Activated naive CD4-positive, alpha-beta T cell treated with anti-CD3 and anti-CD28 coated beads, Interleukin-2, amount 50 U/mL, for 72 hours (primary cell): ENCODE measurements at places on chromosomes 6 and 20.

- no peak for DNase-seq
Observed at GRCh38 chr6:154960854-154961530, 34.1 kb upstream of the TIAM2 start.

- no peak for DNase-seq
Observed at GRCh38 chr20:58763076-58763475, 70.5 kb downstream of the NPEPL1 start.

GRCh38 chr20:8901237-8902025 lies 167.5 kb upstream of the PLCB4 start:
- no peak for DNase-seq

GRCh38 chr20:50385733-50386640 lies 124.2 kb upstream of the PTPN1 start:
- DNase-seq = peak; percentile 42

- no peak for DNase-seq
Observed at GRCh38 chr6:6752129-6752528, 163.6 kb downstream of the LY86 start.

DNA sequence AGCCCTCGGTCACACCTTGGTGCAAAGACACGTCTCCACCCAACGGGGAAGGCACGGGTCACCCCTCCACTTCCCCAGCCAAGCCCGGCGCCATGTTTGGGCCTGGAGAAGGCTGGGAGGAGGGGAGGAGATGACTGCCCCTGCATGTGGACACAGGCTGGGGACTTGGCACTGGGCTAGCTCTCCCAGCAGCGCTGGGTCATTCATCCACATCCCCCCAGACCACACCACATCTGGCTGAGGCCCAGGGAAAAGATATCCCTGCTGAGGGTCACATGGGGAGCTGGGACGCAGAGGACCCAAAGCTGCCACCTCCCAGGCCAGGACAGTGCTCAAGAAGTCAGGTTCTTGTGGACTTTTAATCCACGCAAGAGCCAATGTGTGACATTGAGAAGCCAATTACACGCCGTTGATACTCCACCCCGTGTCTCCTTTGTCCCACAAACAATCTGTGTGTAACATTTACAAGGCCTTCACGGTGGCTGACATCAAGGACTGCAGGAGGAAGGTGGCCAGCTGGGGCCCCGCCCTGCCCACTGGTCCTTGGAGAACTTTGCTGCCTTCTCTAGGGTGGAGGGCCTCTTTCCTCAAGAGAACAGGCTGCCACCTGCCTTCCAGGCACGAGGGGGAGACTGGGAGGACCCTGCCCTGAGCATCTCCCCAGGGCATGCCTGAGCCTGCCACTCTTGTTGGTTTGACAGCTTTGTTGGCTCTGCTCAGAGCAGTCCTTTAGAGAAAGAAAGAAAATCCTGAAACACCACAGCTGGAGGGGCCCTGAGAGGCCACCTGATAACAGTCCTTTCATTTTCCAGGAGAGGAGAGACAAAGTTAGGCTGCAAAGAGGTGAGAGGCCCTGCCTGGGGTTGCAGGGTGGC lies 5.3 kb upstream of the IP6K3 start:
- no peak for DNase-seq

DNA sequence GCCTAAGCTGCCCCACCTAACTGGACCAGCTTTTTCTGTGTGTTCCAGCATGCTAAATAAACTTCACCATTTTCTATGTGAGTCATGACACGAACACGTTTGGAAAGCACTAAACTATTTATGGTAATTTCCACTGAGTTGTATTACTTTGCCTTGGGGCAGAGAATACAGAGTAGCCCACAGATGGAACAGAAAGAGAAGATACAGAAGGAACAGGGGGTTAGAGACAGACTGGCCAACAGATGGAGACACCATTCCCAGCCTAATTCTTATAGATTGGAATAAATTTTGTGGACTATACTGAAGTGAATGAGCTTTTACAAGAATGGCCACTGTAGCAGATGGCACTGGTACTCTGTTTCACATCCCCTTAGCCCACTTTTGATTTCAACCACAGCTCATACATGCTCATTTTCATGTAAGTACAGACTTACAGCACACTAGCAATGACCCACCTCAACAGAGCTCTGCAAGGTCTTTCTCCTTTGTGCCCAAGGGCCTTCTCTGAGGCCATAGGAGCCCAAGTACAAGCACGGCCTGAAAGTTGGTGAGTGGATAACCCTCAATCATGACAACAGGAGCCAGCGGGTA lies 13.1 kb upstream of the NT5DC1 start:
- DNase-seq = no peak

DNA sequence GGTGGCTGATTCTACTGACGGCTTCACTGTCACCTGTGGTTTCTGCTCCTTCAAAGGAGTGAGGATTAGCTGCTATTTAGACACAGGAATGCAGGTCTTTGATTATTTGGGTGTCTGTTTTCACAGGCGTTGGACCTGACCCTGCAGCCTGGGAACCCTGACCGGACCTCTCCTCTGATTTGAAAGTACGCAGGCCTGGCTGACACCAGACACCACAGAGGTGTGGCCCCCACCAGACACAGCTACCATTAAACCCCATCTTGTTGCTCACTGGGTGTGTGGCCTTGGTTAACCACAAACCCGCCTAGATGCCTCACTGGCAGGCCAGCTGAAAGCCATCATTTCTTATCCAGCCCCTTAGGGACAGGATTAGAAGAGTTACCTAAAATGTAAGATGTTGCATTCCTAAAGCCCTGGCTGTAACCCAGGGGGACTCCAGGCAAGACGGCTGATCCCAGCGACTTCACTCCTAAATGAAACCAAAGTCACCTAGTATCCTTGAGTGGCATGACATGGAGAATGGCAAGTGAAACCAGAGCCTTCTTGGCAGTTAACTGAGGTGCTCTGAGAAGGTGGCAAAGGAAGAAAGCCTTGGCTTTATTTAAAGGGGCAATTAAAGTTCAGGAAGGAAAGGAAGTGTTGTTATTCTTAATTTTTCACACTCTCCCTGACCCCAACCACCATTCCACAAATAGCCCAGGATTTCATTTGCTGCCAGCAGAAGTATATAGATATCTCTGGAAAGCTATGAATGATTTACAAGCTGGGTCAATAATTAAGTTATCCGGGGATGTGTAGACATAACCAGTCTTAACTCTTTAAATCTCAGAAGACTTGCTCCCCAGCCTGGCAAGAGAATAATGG lies 169.9 kb downstream of the QRSL1 start:
- DNase-seq = no peak

DNA sequence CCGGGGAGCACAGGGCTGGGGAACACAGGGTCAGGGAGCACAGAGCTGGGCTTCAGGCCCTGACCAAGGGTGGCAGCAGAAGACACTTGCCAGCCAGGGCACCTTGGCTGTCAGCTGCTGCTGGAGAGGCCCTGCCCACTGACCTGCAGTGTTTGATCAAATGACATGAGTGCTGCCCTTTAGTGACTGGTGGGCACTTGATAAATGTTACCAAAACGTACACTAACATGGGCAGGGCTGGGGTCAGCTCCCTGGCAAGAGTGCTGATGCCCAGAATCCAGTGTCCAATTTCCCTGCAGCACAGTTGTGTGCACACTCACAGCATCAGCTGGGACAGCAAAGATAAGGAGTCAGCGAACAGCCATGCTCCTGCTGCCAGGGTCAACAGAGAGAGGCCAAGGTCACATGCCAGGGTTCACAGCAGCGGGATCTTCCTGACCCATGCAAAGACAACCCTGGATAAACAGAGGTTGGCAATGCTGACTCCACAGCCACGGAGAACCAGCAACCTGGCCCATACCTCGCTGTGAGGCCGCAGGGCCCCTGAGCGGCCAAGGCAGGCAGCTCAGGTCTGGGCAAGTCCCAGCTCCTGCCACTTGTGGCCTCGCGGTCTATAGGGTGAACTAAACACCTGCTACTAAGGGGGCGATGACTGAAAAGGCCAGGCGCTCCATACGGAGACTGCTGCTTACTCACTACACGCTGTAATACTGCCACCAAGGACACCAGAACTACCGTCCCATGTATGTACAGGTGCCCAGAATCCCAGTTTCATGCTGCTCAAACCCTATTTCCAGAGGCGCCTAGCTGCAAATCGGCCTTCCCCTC lies 46.3 kb downstream of the NINL start:
- no peak for DNase-seq

- DNase-seq = no peak
Observed at GRCh38 chr20:43824309-43825050, 90.2 kb upstream of the TOX2 start.

- DNase-seq = no peak
Observed at GRCh38 chr6:82681119-82681714, 317.6 kb downstream of the TPBG start.

- DNase-seq = no peak
Observed at GRCh38 chr20:44641325-44641724, 10.2 kb downstream of the ADA start.

DNA sequence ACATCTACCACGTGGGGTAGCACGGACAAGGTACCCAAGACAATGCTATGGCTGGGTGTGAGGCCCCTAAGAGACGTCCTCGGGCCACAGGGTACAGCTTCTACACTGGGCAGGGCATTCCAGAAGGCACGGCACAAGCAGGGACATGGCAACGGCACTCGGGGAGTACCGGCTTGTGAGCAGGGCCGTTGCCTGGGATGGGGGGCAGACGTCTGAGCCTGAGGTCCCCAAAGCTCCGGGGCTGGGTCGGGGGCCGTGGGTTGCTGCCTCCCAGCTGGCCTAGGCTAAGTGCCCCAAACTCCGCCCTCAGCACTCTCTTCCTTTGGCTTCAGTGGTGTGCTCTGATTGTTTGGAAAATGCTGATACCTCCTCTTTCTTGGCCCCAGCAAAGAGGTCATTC lies 110.6 kb downstream of the SULF2 start:
- no peak for DNase-seq

DNA sequence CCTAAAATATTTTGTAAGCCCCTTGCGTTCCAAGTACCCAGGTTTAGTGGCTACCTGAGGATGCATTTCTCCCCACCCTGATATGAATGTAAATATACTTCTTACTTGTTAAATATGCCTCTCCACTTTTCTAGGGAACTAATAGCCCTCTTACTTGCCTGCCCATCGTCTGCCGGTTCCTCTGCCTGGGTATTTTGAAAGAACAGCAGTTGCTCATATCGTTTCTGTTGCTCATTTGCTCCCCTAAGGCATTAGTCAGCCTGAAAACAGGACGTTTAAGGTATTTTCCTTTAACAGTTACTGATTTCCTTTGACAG lies 141.3 kb upstream of the CARMIL1 start:
- DNase-seq = no peak

GRCh38 chr20:58665606-58666005 lies 14.5 kb downstream of the STX16 start:
- DNase-seq = no peak

DNA sequence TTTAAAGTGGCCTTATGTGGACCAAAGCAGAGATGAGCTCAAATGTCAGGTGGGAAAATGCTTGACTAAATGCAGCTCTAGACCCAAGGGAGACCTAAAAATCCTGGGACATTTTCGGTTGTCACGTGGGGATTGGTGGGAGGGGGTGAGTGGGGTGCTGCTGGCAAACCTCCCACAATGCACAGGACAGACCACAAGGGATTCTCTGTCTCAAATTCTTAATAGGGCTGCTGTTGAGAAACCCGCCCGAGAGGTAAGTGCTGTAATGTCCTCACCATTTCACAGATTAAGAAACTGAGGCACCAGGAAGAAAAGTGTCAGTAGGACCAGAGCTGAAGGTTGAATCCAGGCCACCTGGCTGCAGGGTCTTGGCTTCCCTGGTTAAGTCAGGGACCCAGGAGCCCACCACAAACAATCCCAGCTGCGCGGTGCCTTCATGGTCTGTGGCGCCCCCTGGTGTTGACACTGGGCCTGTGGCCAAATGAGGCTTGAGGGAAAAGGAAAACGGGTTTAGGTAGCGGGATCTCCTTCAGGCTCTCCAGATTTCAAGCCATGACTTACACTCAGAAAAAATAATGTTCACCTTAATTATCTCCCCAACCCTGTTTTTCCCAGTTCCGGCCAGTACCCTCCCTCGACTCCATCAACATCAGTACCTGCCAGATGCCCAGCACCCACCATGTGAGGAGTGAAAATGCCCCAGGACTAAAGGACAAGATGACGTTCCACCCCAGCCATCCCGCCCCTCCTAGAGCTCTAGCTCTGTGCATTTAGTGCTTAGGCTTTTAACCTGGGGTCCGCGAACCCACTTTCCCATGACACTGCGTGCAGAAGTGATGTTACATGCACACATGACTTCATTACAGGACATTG lies 7.2 kb downstream of the HLA-G start:
- DNase-seq = peak; percentile 66

DNA sequence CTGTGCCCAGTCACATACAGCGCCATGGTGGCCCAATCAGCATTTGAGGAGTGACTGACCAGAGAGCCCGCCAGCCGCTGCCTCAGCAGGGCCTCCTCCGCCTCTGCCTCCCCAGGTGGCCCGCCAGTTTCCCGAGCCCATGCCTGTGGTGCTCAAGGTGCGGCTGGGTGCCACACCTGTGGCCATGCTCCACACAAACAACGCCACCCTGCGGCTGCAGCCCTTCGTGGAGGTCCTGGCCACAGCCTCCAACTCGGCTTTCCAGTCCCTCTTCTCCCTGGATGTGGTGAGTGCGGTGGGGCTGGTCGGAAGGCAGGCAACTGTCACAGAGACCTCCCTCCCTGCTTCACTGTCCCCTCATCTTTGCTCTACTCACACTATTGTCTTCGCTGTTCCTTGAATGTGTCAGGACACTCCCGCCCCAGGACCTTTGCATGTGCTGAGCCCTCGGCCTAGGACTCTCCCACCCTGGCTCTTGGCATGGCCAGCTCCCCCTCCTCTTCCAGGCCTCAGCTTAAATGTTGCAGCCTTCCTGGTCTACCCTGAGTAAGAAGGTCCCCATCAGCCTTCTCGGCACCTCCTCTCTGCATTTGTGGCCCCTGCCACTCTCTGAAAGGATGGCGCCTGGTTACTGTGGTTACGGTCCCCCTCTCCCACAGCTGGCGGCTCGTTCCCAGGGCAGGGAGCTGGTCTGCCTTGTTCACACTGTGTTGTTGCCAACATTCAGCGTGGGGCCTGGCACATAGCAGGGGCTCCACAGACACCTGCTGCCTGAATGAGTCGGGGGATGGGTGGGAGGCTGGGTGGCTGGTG lies 11.8 kb upstream of the BPIFB6 start:
- DNase-seq = no peak

GRCh38 chr6:103925317-103925716 lies 934.4 kb downstream of the HACE1 start:
- DNase-seq = no peak

- DNase-seq = no peak
Observed at GRCh38 chr20:45834797-45835161, 1.2 kb downstream of the SNX21 start.

DNA sequence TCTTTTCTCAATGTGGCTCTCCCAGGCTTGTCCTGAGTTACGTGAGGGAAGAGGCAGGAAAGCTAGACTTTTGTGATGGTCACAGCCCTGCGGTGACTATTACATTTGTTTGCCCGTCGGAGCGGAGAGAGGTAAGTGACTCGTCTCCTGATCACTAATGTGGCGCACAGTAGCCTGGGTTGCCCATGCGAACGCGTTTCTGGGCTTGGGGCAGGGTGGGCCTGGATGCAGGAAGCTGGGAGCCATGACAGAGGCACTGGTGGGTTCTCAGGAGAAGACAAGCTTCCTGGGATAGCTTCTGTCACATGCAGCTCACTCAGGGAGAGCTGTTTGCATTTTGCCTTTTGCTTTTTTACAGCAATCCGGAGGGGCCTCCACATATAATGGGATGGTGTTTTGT lies 60.6 kb downstream of the IGF2R start:
- no peak for DNase-seq

GRCh38 chr6:118650582-118651281 lies 659 bp downstream of the CEP85L start:
- DNase-seq = peak; percentile 64

GRCh38 chr6:168021581-168021980 lies 24.1 kb downstream of the KIF25 start:
- no peak for DNase-seq

GRCh38 chr6:113732384-113732966 lies 124.7 kb upstream of the MARCKS start:
- DNase-seq = no peak
